ENCODE measurements at places on chromosomes 16 and 17.

DNA sequence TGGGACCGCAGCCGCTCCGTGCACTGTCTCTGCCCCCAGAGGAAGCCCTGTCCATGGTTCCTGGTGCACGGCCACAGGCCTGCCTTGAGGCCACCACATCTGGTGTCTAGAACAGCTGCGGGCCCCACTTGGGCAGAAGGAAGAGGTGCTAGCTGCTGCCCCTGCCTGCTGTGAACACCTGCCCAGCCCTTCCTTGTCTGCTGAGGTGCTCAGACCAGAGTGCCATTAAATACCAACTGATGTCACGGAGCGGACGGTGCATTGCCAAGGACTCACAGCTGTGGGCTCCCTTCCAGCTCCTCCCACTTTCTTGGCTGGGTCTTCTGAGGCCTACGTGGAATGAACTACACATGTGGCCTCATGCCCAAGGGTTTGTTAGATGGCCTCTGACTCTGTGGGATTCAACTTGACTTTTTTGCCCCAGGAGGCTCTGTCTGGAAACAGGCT, 146.1 kb downstream of the RAB11FIP4 start:
- no peak for DNase-seq

GRCh38 chr17:58324409-58325288, 3.9 kb downstream of the TSPOAP1 start:
- no peak for DNase-seq

DNA sequence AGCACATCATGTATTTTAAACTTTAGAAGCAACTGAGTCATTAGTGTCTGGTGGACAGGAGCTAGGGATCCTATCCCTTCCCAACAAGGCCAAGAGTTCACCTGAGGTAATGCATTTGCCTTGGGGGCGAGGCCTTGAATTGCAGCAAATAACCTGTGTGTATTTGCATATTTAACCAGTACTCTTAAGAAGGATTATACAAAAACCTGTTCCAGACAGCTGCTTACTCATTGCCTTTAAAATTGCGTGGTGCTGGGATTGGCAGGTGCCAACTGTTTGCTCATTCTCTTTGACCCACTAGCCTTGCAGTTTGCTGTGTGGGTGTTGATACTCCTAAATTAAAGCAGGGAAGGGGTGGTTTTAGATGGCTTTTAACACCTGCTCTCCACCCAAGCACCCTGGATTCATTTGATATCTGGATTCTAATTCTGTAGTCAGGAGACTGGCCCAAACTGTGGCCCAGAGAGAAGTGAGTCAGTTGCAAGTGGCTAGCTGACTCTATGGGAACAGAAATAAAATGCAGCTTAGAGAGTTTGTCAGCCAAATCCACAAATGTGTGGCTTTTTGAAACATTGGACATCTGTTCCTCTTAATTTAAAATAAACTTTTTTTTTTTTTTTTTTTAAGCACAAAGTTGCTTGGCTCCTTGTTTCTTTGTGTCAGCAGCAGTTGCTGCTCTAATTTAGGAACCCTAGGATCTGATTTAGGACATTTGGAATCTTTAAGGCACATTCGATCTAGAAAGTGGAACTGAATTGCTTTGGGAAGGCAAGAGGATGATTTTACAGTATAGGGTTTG, 46.9 kb downstream of the TUBD1 start:
- DNase-seq = no peak

DNA sequence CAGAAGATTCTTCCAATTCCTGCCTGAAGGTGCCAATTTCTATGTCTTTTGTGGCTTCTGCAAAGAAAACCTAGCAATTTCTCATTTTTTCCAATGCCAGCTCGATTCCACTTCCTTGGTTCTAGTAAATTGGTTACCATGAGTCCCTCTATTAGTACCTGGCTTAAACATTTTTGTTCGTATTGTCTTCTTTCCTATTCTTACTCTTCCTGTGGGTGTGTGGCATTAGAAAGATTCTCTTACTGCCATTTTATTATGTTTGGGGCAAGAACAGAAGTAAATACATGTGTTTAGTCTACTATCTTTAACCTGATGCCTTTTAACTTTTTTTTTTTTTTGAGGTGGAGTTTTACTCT, 20.3 kb upstream of the MAPK3 start:
- no peak for DNase-seq

DNA sequence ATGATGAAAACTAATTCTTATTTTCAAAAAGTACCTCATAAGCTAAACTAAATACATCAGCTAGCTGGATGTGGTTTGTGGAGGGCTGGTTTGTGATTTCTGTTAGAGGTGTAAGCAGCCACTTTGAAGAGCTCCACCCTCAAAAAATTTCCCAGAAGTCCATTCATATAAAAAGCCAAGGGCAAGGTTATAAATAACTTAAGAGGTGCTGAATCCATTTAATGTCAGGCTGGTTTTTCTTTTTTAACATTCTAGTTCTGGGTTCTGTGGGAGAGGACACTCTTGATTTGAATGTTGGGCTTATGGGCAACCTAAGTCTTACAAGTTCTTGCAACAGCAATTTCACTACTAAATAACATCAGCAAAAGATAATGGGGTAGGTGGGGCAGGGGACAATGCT, 3.4 kb upstream of the WIPI1 start:
- no peak for DNase-seq

Data from GDM1 (cell line).